ENCODE measurements at places on chromosomes 2 and 18. TPM values are rescaled to one million over a fixed set of nuclear protein-coding genes. Genes with fewer than 3 reads are reported as not detected.

DNA sequence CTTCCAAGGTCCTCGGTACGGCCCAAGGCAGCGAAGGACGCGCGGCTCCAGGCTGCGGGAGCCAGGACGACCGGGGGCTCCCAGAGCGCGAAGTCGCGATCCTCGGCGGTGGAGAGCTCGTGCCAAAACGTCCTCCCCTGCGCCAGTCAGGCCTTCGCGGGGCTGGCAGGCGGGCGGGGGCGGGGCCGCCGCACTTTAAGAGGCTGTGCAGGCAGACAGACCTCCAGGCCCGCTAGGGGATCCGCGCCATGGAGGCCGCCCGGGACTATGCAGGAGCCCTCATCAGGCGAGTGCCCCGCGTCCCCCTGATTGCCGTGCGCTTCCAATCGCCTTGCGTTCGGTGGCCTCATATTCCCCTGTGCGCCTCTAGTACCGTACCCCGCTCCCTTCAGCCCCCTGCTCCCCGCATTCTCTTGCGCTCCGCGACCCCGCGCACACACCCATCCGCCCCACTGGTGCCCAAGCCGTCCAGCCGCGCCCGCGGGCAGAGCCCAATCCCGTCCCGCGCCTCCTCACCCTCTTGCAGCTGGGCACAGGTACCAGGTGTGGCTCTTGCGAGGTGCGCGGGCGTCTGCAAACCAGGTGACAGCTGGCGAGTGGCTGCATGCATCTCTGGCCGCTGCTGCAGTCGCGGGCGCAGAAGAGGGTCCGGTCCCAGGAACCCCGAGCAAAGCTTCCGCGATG, at the start of gene CIDEA:
TSS of gene CIDEA (plus strand) at position 226 of the 684 bp plus-strand sequence. CDS start at position 249, 23 bp downstream.
- no peak for DNase-seq
- H3K36me3 ChIP-seq, result no peaks in the 10 kb centered on the region
- H3K4me3 ChIP-seq, result no peak within 1 kb of the TSS
- no peak within 1 kb of the TSS for H3K27ac ChIP-seq
- peaks cover 16% of the 10 kb centered on the region for H3K4me1 ChIP-seq
- H3K27me3 ChIP-seq, result peaks cover 44% of the 10 kb centered on the region

GRCh38 chr18:3058328-3059191, 45.6 kb upstream of the LPIN2 start:
- no peak for DNase-seq
- H3K27me3 ChIP-seq, result peaks cover 5% of the 10 kb centered on the region
- no peak overlapping the region for H3K27ac ChIP-seq
- no peaks in the 10 kb centered on the region for H3K36me3 ChIP-seq

DNA sequence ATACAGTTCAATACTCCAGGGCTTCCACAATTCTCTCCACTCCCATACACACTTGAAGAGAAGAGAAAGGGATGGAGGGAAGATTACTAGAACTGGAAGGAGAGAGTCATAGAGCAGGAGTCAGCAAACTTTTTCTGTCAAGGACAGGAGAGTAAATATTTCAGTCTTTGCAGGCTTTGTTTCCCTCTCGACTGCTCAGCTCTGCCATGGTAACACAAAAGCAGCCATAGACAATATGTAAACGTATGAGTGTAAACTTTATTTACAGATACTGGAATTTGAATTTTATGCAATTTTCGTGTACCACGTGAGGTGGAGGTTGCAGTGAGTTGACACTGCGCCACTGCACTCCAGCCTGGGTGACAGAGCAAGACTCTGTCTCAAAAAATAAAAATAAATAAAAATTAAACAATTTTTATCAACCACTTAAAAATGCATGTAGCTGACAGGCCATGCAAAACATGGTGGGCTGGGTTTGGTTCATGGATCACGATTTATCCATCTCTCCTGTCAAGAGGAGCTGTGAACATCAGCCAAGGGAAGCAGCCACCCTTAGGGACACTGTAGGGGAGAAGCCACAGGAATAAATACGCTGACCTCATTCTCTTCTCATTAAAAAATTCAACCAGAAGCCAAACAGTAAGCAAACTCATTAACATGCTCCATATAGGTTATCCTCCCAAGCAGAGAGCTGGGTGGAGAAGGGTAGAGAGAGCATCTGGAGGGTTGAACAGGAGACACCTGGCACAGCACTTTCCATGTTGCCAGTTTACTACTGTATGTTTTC, 266.4 kb upstream of the FN1 start:
- H3K4me1 ChIP-seq, result peaks cover 68% of the 10 kb centered on the region
- no peak overlapping the region for H3K4me3 ChIP-seq
- DNase-seq, result no peak
- H3K36me3 ChIP-seq, result peaks cover 16% of the 10 kb centered on the region
- no peaks in the 10 kb centered on the region for H3K27me3 ChIP-seq
- H3K27ac ChIP-seq, result peak overlapping the region; percentile 96

GRCh38 chr2:68744366-68744912, 9.8 kb downstream of the ARHGAP25 start:
- H3K36me3 ChIP-seq, result no peaks in the 10 kb centered on the region
- no peak overlapping the region for H3K27ac ChIP-seq
- H3K27me3 ChIP-seq, result peaks cover 27% of the 10 kb centered on the region
- peak; percentile 3 for DNase-seq
- H3K4me1 ChIP-seq, result peaks cover 43% of the 10 kb centered on the region

Gene MERTK
- total RNA-seq, result not detected

Gene EFEMP1
- 41.7 TPM for total RNA-seq

Data from HFFc6 (cell line).